ENCODE measurements at places on chromosomes 7 and 10.

DNA sequence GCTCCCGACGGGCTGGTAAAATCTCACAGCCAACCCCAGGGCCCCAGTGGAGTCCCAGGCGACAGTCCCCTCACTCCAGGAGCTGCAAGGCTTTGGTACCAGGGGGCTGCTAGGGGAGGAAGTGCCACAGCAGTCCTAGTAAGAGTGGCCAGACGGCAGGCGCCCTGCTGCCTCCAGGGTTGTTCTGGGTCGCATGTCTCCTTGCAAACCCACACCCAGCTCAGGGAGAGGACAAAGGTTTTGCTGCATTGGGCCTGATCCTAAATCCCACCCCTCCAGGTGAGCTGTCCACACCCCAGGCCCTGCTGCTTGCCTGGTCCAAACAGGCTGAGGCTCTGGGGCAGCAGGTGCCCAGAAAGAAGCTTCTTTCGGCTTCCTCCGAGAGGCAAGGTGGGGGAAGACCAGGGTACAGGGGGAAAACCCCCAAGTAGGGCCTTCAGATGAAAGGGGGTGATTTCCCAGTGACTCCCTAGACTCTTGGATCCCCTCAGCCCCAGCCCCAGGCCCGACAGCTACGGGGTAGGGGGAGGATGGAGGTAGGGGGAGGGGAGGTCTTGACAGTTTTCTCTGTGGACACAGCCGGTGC is 4.2 kb upstream of the KCP start:
- no peak for DNase-seq

DNA sequence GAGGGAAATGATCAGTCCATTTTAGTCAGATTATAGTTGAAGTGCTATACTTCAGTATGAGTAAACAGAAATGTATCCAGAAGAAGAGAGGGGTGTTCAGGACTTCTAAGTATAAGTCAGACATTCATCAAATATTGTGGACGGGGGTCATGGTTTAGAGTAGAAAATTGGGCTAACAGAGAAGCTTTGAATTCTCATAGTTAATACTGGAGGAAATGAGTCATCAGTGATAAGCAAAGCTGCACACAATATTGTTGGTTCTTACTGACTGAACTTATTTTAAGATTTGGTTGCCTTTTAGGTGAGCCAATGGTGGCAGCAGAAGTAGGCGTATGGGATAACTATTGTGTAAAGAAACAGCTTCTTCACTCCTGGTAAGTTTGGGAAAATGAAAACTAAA is 1.7 kb upstream of the SUMF2 start:
- peak; percentile 64 for DNase-seq

DNA sequence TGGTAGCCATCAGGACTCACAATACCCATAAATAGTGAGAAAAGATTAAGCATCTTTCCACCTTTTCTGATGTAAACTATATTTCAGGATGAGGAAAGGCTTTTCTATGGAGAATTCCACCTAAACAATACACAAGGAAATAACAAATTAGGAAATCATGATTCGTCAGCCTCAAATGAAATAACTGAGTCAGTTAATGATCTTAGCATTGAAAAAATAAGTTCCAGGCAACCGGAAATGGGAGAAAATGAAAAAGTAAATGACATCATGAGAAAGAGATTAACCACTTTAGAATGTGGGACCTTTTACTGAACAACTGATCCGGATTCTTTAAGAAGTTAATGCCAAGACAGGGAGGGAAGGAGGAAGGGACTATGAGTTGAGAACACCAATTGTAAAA is 742.3 kb downstream of the TNS3 start:
- DNase-seq: peak; percentile 47

DNA sequence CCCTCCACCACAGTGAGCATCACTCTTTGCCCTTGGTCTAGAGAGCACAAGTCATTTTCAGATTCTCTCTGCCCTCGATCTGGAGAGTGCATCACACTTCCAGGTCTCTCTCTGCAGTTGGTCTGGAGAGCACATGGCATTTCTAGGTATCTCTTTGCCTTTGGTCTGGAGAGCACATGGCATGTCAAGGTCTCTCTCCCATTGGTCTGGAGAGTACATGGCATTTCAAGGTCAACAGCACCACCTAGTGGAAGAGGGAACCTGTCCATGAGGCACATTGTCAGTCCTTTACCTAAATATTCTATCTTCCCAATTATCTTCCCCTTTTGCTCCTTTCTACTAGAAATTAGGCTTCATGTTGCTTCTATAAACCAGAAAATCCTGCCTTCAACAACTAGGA is 1139.4 kb downstream of the XPNPEP1 start:
- peak; percentile 62 for DNase-seq

DNA sequence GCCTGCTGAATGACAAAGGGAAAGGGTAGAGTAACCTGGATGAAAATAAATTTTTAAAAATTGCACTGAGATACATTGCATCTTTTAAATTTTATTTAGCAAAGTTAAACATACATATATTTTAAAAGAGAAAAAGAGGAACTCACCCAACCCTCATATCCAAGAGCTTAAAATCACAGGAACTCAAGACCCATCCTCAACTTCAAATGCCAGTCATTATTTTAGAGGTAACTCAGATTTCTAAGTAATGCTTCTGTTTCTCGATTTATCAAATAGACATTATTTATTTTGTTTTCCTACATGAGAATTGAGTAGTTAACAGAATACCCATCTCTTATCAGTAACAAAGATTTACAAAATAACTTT is 32.4 kb upstream of the KMT2E start:
- no peak for DNase-seq

DNA sequence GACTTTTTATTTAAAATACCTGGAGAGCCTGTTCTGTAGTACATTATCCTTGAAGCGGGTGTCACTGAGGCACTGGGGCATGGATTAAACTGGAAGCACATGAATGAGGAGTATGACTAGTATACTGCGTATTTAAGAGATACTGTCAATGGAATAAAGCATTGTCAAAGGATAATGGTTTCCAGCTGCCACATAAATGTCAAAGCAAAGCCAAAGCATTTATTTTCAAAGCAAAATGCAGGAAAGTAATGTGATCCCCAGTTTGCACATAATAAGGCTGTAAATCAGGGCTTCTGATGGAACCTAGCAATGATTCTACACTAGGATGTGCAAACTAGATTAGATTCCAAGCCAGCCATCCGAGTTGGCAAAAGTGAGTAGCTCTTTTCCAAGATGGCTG is 240.1 kb downstream of the POU6F2 start:
- peak; percentile 38 for DNase-seq

DNA sequence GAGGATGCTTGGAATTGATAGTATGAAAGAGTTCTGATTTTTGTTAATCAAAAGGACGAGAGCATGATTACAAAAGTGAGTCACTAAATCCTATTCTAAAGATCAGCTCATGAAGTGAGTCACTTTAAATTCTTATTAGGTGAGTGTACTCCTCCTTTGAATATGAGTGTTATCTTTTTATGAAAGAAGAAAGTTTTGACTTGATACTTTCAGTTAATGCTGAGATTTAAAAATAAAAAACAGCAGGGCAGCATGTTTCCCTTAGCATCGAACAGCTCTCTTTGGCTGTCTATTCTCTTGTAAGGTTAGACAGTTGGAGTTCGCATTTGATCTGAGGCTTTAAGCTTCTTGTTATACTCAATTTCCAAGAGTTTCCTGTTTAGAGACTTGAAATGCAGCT is 222.0 kb downstream of the TWIST1 start:
- DNase-seq: peak; percentile 78

DNA sequence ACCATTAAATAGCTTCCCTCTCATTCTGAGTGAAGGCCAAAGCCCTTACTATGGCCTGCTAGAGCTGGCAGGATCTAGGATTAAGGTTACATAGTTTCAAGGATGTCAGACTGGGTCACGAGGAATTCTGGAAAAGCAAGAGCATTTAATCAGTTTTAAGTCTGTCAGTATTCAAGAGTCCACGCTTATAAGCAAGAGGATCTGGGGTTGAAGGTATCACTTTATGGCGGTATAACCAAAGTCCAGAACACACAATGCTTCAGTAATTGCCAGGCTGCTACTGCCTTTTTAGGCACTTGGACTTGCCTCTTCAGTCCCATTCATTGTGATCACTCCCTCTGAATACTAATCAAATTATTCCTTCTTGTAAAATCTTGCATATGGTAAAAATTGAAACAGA is 101.0 kb downstream of the HBP1 start:
- DNase-seq: no peak

GRCh38 chr7:92916770-92917224 is 80.4 kb upstream of the CDK6 start:
- DNase-seq: peak; percentile 77

GRCh38 chr7:137798073-137798763 is 48.6 kb downstream of the DGKI start:
- DNase-seq: no peak
